ENCODE measurements at places on chromosomes 5 and 9. TPM values are rescaled to one million over a fixed set of nuclear protein-coding genes. Genes with fewer than 3 reads are reported as not detected.

TSSK1B gene
- not detected for total RNA-seq

ARRDC1 gene
- 54.4 TPM for total RNA-seq

ADRA1B gene
- 20.4 TPM for total RNA-seq

GABBR2 gene
- total RNA-seq = 0.49 TPM

AMBP gene
- 7.8 TPM for total RNA-seq
